ENCODE measurements at places on chromosomes 11 and 22. TPM values are rescaled to one million over a fixed set of nuclear protein-coding genes. Genes with fewer than 3 reads are reported as not detected.
A peak's percentile ranks its signal among the peaks of the same experiment; 100 is the strongest.

Gene SYT7
- total RNA-seq = 0.93 TPM

Gene TRIM64
- not detected for total RNA-seq

Gene TNNT3
- total RNA-seq = 4,749 TPM

Gene KRTAP5-8
- total RNA-seq = not detected

Gene LINC01488
- total RNA-seq = 0.04 TPM

Gene XRRA1
- total RNA-seq = 7.2 TPM

Gene MUC5AC
- not detected for total RNA-seq

DNA sequence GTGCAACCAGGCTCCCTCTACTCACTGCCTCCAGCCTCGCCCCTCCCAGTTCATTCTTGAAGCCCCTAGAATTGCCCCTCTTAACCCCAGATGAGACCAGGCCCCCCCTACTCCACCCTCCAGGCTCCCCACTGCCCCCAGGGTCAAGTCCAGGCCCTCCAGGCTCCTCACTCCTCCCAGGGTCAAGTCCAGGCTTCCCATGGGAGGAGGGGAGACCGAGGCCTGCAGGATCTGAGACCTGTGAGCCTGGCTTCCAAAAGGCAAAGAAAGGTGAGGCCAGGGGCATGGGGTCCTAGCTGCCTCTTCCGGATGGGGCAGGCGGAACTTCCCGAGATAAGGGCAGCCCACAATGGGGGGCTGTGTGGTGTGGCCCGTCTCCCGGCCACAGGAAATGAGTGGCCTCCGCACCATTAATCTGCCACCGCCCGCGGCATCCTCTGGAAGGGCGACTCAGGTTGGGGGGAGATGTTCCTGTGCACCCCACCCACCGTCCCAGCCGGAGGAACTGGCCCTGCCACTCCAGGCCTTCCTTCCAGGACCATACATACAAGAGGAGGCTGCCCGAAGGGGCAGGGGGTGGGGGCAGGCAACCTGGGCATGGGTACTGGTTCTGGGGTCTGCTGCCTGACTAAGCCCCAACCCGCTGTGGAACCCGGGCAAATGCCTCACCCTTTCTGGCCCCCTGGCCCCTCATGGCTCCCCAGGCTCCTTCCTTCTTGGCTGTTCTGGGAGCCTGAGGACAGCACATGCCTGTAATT, 35.1 kb upstream of the WNT11 start:
- DNase-seq = no peak

DNA sequence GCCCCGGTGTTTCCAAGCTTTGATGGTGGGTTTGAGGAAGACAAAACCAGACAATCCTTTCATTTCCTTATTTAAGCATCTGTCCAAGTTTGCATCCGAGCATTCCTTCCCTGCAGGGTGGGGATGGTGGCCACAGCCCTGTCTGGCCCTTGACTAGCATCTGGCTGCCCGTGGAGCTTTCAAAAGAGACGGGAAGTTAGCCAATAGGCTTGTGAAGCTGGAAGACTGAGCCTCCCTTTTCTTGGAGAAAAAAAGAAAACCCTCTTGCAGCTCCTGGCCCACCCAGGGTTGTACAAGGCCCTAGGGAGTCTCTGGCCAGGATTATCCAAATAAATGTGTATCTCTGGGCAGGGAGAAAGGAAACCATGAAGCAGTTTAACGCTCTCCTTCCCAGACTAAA, 60.6 kb downstream of the MICAL2 start:
- DNase-seq = peak; percentile 90

GRCh38 chr22:20019661-20020532, 1.0 kb upstream of the TANGO2 start:
- no peak for DNase-seq

GRCh38 chr22:46078241-46079092, 71.9 kb upstream of the PPARA start:
- peak; percentile 74 for DNase-seq

DNA sequence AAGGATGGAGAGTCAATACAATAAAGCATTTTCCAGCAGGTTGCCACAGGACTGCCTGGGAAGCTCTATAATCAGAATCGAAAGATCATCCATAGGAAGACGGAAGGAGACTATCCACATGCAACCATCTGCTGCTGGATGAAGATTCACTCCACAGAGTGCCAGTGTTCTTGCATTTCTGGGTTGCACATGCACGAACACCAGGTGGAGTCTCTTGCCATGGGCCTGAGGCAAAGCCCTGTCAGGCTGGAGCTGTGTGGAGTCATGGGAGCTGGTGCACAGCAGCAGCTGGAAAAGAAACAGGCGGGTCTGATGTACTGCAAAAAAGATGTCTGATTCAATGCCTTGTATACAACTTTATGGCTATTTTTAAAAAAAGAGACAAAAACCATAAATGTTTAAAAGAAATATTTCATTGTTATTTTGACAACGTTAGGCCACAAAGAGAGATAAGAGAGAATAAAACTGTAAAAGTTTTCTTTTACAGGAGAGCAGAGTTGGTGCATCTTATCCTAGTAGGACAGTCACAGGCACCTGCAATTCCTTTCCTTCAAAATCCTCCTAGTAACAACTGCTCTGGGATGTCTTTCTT, 12.9 kb upstream of the FAT3 start:
- DNase-seq = peak; percentile 44

- DNase-seq = peak; percentile 38
Observed at GRCh38 chr11:58999291-58999680, 60.0 kb downstream of the GLYATL1 start.

DNA sequence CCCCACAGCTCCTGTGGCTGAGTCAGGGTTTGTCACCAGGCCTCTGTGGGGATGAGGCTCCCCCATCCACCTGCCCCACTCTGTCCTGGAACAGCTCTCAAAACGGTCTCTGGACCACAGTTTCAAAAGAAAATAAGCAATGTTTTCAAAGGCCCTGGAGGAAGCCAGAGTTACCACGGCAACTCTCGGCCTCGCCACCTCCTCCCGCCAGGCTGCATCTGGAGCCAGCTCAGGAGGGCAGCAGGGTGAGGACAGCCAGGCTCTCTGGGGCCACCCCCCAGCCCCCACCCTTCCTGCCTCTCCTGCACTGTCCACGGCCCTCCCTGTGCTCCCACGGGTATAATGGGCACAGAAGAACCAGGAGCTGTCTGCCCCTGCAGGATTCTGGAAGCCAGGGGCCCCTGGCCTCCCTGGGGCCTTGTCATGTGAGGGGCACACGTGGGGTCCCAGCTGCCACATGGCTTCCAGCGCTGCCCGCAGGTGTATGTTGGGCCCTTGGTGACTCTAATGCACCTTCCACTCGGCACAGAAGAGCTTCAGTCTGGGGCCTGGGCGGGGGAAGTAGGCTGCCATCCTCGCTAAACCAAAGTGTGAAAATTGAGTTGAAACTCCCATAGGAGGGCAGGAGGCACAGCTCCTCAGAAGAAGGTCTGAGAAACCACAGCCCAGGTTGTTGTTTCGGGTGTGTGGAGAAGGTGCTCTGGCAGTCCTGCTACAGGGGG, 10.3 kb downstream of the CD81 start:
- DNase-seq = no peak

DNA sequence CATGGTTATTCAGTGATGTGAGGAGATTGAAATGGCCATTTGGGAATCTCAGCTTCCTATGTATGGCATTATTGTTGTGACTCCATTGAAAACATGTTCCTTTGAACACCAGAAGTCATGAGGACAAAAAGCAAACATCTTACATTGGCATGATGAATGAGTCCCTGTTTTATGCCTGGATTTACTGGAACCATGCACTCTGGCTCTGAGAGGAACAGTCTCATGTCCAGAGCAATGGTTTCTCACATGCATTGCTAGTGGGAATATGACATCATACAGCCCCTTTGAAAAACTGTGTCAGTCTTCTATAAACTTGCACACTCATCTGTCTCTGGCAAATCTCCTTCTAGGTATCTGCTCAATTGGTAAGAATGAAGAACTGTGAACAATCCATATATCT, 3.4 kb upstream of the KDM4F start:
- no peak for DNase-seq

Data from muscle of leg (tissue), 16 donors.